Heart right ventricle (tissue), 16 donors: ENCODE measurements at places on chromosomes 4 and X. TPM values are rescaled to one million over a fixed set of nuclear protein-coding genes. Genes with fewer than 3 reads are reported as not detected.
A peak's percentile ranks its signal among the peaks of the same experiment; 100 is the strongest.

DNA sequence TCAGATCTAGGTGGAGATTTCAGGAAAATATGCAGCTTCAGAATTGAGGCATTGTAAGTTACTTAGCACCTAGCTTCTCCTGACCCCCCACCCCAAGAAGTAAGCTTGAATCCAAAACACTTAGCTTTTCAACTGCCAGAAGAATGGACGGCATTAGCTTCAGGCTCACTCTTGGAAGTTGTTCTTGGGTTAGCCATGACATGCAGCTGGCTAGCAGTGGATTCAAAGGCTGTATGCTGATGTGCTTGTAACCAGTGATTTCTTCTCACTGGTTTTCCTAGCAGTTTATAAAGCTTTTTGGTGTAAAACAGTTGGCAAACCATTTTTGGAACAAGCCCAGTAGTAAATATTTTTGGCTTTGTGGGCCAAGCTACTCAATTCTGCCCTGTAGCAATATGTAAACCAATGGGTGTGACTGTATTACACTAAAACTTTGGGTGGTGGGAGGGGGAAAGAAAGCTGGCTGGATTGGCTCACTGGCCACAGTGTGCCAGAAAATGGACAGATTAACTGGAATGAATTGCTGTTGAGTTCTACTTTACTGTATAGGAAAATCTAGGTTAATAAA lies 85.6 kb downstream of the SHROOM2 start:
- no peak for DNase-seq

GRCh38 chr4:39446842-39447573 lies 11.7 kb downstream of the RPL9 start:
- DNase-seq: peak; percentile 56

The P2RY8 gene
- total RNA-seq: 4.2 TPM

DNA sequence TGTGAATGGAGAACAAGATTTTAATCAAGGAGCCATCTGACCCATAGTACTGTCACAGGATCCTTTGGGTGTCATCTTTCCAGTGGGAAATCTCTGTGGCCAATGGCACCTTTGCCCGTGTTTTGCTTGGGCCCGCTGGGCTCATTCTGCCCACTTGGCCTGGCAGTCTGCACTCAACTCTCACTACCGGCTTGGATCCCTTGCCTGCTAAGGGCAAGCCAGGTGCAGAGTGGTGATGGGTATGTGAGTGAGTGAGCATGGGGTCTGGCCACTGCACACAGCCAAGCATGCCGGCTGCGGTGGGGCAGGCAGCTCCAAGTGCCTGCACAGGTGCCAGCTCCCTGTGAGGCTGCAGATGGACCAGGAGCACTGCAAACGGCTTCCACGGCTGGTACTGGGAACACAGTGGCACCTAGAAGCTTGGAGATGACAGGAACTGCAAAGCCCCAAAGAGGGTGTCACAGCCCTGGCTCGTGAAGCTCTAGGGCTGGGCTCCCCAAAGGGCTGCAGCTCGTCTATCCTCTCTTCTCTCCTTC lies 454.5 kb downstream of the TMA16 start:
- no peak for DNase-seq

GRCh38 chrX:74291964-74292807 lies 11.8 kb upstream of the ZCCHC13 start:
- peak; percentile 84 for DNase-seq

The TAF9B gene
- 23.2 TPM for total RNA-seq

The CT55 gene
- not detected for total RNA-seq
